Activated T-cell treated with anti-CD3 and anti-CD28 coated beads, Interleukin-2, amount 50 U/mL, for 48 hours (primary cell): ENCODE measurements at places on chromosomes 16 and 17.

DNA sequence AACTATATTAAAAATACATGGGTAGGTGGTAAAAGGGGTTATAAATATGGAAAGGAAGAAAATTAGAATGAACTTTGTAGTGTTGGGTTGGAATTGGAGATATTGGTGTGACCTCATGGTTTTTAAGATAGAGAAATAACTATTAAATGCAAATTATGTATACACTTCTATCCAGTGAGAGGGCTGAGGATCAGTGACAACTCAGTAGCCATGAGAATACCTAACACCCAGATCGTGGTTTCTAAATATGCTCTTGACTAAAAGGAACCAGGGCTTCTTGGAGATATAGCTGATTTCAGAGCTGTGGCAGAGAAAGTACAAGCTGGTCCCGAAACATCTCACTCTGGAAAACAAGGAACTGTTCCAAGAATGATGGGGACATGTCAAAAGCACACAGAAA is 44.4 kb downstream of the SLC6A4 start:
- no peak for DNase-seq

DNA sequence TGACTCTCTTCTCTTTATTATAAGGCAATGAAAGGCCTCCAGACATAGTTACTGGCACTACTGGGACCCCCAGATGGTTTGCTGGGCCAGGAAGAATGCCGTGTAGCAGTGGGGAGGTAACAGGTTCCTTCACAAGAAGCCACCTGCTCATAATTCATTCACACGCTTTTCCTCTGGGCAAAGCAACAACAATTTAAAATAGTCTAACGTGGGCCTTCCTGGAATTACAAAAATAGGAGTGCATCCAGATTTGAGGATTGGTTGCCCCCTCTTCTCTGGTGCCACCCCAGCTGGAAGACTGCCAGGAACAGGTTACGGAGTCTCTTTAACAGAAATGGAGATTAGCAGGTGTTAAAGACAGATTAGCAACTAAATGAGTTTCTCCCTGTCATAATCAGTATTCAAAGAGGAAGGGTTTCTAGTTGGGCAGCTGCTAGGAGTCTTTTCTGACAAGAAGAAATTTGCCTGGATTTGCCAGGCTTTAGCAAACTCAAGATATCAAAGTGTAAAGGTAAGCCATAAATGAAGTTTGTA is 409.6 kb downstream of the NPIPA8 start:
- DNase-seq, result no peak

DNA sequence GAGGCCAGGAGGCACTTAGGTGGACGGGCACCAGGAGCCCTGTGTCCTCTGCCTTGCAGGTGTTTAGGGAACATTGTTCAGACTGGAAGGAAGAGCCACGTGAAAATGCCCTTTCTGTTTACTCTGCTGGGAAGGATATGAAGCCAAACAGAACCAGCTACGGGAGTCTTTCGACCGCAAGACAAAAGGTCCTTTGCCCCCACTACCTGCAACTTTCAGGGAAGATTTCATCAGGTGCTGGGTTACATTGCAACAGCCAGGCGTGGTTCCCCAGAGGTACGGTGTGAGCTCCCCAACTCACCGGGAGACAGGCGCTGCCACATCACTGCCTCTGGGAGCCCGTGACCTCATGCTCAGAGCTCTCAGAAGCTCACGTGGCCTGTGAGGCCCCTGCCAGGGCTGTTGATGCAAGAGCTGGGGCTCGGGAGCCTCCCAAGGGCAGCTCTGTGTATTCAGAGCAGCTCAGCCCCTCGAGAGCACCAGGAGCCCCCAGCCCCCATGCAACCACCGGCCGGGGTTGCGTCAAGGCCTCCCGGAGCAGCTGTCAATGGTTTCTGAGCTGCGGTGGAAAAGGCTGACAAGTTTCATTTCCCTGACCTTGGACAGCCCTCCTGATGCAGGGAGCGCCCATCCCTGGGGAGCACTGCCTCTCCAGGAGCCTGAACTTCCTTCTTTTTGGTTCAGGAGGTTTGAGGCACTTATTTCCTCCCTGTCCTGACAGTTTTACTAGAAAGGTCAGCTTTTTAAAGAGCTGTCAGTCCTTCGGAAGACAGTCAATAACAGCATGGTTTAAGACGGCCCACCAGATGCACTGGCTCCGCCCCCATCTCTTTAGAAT is 42.1 kb downstream of the TBC1D16 start:
- peak; percentile 68 for DNase-seq

GRCh38 chr16:89697616-89698331 is 3.7 kb downstream of the SPATA2L start:
- DNase-seq, result peak; percentile 20

GRCh38 chr16:10067835-10068234 is 114.4 kb downstream of the GRIN2A start:
- DNase-seq, result no peak

GRCh38 chr16:9050102-9050830 is 41.2 kb upstream of the HAPSTR1 start:
- DNase-seq, result peak; percentile 56

- no peak for DNase-seq
These were observed 2.6 kb downstream of the GTF3C1 start for GRCh38 chr16:27547134-27547533.

DNA sequence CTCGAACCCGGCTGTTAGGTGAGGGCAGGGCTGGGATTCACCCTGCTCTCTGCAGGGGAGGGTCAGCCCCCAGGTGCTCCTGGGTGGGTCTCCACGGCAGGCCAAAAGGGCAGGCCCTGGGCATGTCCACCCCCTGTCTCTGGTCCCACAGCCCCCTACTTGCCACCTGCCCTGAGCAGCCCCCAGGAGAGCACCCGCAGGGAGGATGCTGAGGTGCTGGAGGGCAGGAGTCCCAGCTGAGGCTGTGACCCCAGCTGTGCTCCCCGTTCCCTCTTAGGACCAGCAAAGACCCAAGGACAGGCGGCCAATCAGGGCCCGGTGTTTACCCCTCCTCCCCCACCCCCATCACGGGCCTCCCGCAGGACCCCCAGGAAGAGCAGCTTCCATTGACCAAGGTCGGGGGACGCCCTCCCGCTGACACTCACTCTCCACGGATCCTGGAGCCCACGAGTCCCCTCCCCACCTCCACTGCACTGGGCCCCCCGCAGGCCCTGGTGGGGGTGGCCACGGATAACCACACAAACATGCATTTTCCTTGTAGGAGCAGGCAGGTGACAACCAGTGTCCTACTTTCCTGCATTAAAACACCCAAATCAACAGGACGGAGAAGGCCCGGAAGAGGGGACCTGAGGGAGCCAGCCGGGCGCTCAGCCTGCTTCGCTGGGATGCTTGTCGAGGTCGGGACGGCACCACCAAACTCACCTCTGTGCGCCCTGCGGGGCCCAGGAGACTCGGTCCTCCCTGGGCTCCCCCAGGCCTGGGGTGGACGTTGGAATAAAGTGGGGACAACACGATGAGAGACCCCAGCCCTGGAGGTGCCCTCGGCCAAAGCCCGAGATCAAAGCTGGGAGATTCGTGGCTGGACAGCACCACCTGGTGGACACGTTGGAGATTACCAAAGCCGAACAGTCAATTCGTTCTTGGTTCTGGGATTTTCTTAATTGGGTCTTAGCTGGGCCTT is 22.5 kb upstream of the ENPP7 start:
- DNase-seq, result peak; percentile 77

DNA sequence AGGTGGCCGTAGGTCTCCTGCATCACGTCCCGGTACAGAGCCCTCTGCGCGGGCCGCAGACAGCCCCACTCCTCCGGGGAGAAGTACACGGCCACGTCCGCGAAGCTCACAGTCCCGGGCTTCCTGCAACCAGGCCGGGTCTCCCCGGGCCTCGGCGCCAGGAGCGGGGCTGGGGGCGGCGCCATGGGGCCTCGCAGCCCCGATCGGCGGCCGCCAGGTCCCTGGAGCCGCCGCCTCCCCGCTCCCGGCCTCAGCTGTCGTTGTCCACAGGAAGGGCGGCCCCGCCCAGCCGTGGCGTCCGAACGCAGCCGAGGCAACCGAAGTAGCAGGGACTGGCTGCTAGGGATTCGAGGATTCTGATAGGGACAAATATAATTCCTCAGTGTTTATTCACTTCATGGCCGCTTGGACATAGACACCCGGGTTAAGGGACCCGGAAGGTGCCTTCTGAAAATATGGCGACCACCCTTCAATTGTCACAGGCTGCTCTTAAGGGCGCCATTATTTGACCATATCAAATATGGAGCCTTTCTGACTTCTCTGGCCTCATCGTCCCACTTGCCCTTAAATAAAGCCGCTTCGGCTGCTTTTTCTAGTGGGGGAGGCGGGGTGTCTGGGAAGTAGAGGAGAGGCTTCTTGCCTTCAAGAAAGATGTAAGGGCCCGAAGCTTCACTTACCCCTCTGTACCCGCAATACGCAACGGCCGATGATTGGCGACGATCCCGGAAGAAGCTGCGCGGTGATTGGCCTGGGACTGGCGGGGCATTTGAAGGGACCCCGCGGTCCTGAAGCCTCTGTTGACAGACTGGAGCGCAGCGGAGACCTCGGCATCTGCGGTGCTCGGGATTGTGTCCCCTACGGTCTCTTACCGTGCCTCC is at the start of gene ZNF688:
ZNF688 (minus strand) TSS at position 270 of the 878 bp plus-strand sequence; CDS start at position 185, 85 bp downstream.
- DNase-seq, result peak; percentile 94

- peak; percentile 38 for DNase-seq
These were observed 647 bp downstream of the VAC14 start for GRCh38 chr16:70800311-70800710.

DNA sequence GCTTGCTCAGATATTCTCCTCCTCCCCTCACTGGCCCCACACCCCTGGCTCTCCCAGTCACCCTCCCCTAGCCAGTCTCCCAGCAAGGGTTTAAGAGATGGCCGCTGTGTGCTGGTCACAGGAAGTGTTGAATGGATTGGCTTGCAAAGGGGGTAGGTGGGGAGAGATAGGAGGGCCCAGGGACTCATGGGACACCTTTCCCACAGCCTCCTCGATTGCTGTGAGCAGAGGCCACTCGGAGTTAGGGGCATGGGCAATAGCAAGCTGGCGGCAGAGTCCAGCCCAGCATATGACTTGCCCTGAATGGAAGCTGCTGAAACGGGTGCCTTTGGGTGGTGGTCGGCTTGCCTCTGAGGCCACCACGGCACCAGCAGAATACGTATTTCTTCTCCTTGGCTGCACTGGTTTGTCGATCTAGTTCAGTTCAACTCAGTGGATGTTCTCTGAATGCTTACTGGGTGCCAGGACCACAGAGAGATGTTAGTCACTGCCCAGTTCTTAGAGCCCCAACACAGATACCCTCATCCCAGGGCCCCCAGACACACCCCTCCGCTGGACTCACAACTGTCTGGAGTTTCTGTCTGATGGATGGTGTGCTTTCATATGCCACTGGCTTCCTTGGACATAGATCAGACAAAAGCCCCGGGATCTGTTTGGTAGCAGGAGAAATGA is 6.0 kb downstream of the WFIKKN2 start:
- no peak for DNase-seq

DNA sequence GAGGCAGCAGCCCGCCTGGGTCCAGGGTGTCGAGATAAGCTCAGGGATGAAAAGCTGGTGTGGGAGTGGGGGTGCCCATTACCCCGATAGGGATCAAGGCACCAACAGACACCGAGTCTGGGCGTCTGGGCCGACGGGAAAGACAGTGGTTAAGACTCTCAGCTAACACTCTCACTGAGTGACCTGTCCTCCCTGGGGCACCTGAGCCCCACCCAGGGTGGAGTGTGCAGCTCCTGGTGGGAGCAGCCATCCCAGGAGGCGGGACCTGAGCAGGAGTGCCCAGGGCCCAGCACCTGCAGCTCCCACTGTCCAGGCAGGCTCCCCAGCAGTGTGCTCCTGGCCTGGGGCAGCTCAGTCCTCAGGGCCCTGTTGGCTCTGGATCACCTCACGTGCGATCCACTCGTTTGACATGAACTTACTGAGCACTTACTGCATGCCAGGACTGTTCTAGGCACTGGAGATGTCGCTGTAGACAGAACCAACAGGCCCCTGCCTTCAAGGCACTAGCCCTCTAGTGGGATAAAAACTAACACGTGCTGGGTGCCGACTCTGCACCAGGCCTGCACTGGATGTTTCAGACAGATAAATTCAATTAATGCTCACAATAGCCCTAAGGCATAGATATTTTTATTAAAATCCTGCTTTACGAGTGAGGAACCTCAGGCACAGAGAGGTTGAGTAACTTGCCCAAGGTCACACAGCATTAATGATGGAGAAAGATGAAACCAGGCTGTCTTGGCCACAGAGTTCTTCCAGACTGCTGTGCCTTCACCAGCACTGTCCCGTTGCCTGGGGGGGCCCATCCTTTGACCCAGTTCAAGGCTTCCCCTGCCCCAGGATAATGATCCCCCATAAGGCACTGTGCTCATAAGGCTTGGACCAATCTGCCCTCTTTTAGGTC is 1.9 kb downstream of the EVPLL start:
- DNase-seq, result no peak

GRCh38 chr17:69088643-69089200 is 28.0 kb upstream of the ABCA9 start:
- DNase-seq, result no peak

DNA sequence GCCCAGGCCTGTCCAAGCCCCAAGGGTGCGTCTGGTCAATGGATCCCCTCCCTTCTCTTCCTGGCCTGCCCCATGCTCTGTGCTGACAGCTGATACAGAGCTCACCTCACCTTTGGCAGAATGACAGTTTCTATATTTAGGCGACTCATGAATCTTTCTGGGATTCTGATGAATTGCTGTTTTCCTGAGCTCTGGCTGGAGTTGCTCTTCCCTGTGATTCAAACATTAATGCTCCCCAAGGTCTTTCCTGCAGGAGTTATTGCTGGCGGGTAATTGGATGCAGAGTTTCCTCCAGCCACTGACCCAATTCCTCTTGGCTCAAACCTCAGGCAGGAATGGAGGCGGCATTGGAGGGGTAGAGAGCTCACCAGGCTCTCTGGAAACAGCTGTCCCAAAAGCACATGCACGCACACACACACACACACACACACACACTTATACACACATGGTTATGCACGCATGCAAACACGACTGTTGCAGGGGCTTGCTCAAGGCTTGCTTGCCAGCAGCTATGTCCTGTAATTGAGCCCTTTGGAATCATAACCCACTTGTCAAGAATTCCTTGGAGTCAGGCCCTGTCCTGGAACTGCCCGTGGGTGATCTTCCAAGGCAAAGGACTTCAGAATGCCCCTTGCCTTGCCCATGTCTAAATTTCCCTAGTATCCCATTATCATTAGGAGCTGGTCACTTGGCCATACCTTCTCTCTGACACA is 128.8 kb downstream of the ASIC2 start:
- DNase-seq, result no peak

- no peak for DNase-seq
These were observed 5.7 kb downstream of the ATP2C2 start for GRCh38 chr16:84373907-84374489.

DNA sequence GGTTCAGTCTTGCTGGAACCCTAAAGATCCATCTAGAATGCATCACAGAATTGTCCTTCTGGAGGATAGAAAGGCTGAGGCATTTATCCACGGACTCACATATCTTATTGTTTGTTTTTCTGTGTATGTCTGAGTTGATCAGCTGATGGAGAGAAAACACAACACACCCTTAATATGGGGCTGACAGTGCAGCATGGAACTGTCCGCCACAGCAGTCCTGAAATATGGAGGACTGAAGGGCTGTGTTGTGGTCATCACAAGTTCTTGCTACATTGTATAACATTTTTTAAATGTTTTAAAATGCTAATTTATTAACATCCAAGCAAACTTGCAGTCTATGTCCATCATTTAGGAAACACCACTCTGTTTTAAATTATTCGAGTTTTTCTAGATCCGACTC is 448.9 kb upstream of the ERCC4 start:
- DNase-seq, result no peak

- DNase-seq, result no peak
These were observed 11.3 kb downstream of the SLC4A1 start for GRCh38 chr17:44256671-44257070.

GRCh38 chr17:38358586-38359513 is 7.2 kb downstream of the SOCS7 start:
- no peak for DNase-seq

- peak; percentile 80 for DNase-seq
These were observed 24.7 kb downstream of the IL21R start for GRCh38 chr16:27426423-27427408.
